ENCODE measurements at places on chromosomes 1 and 21.

DNA sequence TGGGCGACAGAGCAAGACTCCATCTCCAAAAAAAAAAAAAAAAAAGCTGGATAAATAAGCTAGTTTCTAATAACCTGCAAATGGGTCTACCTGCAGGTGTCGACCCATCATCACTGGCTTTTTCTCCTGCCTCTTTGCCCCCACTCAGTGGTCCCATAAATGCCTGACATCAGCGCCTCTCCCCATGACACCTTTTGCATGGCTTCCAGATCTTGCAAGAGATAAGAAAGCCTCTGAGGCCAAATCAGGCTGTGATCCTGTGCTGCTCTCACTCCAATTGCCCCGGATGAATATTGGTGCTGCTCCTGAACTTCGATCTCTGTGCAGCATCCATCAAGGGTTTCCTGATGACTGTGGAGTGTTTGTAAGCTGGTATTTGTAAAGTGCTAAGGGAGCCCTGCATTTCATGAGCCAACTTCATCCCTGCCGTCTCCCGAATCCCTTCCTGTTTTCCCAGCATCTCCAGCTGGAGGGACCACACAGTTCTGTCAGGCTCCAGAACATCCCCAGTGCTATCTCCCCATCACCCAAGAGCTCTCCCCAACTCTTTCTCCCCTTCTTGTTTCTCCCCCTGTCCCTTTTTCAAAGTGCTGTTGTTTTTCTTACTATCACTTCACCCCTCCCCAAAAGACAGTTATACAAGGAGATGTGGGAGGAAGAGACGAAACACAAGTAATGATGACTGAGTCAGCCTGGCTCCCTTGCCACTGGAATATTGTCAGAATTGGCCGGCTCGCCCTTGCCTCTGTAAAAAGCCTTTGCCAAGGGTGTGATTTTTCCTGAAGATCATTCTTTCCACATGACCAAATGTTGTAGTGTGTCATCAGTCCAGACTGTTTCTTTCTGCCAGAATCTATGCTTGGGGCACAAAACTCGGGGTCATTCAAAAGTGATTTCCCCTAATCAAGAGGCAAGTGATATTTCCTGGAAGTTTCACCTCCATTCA, 2.8 kb upstream of the EFHD2 start:
- no peak for DNase-seq

- DNase-seq = no peak
Measured at GRCh38 chr1:198575798-198576641, 35.5 kb upstream of the ATP6V1G3 start.

GRCh38 chr1:20538760-20539551, 13.4 kb upstream of the FAM43B start:
- DNase-seq = no peak

- no peak for DNase-seq
Measured at GRCh38 chr1:36609241-36610027, 126.7 kb upstream of the CSF3R start.

- no peak for DNase-seq
Measured at GRCh38 chr1:18560692-18561091, 70.0 kb upstream of the PAX7 start.

GRCh38 chr1:58994664-58995063, 210.8 kb upstream of the JUN start:
- no peak for DNase-seq

- no peak for DNase-seq
Measured at GRCh38 chr1:166511761-166512160, 327.5 kb upstream of the POGK start.

GRCh38 chr1:208106218-208106617, 138.0 kb downstream of the PLXNA2 start:
- no peak for DNase-seq

GRCh38 chr1:163172596-163172995, 30.1 kb downstream of the RGS5 start:
- DNase-seq = no peak

- DNase-seq = no peak
Measured at GRCh38 chr21:15071009-15071408, 6.2 kb upstream of the NRIP1 start.

- no peak for DNase-seq
Measured at GRCh38 chr1:95263450-95263849, 29.4 kb downstream of the RWDD3 start.

GRCh38 chr1:213684454-213684853, 303.3 kb upstream of the PROX1 start:
- no peak for DNase-seq

DNA sequence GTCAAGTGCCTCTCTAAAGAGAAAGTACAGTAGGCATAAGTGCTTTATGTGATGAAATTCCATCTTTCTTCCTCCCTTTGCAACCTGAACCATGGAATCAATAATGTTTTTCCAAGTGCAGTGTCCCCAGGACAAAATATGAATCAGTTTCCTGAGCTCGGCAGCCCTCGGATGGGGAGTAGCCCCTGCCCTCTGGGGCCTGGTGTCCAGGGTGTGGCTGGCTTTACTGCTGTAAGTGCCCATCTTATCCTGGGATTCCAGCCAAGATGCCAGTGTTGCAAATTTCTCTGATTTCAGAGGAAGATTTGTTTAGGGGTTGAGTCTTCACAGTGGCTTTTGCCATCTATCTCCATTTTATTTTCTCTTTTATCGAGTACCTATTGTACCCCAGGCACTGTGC, 40.5 kb upstream of the SRP9 start:
- DNase-seq = no peak

DNA sequence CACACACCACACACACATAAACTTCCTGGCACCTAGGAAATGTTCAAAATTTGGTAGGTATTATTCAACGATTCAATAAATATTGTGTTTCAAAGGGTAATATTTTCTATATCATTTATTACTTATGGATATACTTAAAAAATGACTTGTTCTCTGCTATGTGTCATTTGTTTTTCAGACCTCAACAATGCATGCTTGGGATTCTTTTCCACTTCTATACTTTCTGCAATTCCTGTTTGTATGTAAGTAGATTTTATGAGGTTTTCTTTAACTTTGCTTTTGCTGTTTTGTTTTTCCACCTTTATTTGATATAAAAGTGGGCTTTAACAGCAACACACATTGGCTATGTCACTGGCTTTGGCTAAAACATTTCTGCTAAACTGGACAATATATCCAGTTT, 3.5 kb downstream of the CEP170 start:
- no peak for DNase-seq

- DNase-seq = no peak
Measured at GRCh38 chr1:95364546-95364945, 130.5 kb downstream of the RWDD3 start.

- DNase-seq = no peak
Measured at GRCh38 chr1:183859119-183859518, 54.2 kb downstream of the RGL1 start.

GRCh38 chr1:90561103-90561783, 155.9 kb downstream of the BARHL2 start:
- DNase-seq = no peak

- DNase-seq = no peak
Measured at GRCh38 chr1:174788981-174789380, 210.8 kb upstream of the CACYBP start.

DNA sequence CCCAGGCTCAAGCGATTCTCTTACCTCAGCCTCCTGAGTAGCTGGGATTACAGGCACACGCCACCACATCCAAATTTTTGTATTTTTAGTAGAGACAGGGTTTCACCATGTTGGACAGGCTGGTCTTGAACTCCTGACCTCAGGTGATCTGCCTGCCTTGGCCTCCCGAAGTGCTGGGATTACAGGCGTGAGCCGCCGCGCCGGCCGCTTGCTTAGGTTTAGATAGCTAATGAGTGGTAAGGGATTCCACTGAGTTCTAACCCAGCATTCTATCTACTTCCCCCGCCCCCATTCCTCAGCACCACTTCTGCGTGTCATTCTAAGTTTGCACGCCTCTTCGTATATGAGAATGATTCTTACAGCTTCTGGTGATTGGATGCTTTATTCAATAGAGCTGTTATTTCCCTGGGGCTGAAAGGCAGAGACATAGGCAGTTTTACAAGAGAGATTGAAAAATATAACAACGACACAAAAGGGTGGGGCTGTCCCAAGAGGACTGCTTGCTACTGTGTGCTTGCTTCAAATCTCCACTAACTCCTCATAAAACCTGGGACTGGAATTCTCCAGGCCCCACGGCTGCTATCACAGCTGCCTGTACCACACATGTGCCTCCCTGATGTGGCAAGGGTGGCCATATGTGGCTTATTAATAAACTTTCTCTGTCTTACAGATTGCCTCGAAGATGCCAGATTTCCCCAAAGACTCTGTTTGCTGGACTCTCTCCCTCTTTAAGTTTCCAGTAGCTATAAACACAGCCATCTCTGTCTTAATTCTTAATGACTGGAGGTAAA, 23.7 kb upstream of the GREM2 start:
- DNase-seq = no peak

GRCh38 chr1:92299477-92300150, 755 bp downstream of the RPAP2 start:
- no peak for DNase-seq

- no peak for DNase-seq
Measured at GRCh38 chr21:45753445-45753844, 109.9 kb downstream of the PCBP3 start.

GRCh38 chr1:10450836-10451235, 1.0 kb downstream of the CORT start:
- DNase-seq = no peak

DNA sequence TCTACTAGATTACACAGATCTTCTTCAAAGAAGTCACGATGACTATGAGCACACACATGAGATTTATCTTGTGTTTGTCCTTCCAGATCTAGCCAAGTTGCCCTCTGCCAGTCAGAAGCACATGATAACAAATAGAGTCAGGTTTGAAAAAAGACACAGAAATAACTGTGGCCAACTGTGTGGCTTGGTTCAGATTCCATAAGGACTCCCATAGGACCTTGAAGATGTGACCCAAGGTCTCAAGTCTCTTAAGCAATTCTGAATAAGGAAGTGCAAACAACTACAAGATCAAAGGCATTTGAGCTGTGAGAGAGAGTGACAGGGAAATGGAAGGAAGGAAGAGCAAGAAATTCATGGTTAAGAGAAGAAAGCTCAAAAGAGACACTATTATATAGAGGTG, 194.0 kb downstream of the PLPP3 start:
- DNase-seq = no peak
